ENCODE measurements at places on chromosomes 6 and 20.
A peak's percentile ranks its signal among the peaks of the same experiment; 100 is the strongest.

DNA sequence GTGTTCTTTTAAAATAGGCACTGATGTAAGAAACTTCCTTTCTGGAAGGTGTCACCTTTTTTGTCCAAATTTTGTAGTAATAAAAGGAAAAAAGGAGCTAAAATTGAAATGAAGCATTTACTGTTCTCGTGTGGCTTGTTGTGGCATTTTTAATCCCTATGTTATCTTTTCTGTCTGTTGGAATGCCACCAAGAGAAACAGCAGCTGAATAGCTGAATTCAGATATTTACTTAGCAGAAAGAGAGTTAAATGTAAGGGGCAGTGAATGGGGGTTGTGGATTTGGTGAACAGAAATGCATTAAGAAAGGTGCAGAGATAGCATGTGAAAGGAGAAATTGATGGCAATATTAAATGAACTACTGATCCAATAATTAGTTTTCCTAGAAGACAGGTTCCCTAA is 573.6 kb upstream of the EPHA7 start:
- DNase-seq: no peak

DNA sequence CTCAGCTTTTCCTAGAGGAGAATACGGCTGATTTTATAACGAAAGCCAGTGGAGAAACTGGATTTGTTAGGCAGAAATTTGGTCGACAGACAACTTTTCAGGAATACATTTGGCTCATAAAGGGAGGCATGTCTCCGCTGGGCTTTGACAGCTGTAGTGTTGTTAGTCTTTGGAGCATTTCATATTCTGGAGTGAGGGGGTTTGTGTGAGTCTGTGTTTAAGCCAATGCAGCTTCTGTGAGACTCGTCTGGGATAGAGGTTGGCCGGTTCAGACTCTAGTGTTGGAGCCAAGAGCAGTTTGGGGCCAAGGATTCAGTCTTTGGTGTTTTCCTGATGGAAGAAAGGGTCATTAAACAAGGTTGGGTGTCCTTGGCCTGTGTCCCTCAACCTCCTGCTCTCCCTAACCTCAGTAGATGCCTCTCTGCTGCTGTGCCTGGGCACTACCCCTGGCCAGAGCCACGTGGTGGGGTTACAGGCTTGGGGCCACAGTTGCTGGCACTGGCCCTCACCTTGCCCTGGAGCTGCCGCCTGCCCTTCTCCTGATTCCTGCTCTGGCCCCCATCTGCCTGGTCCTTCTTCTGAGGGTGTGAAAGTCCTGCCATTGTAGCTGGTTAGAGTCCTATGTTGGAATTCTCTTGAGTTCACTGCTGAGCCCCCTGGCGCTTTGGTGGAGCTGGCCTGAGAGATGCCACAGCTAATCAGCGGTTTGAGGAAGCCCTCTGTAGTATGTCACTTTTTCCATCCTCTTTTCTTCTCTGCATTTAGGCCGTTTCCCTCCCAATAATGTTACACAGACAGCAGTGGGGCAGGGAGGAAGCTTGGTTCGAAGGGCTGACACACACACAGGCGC is 6.9 kb downstream of the PTK7 start:
- DNase-seq: no peak

- no peak for DNase-seq
Measured at GRCh38 chr6:127483399-127484055, 24.3 kb upstream of the KIAA0408 start.

GRCh38 chr6:47729019-47729418 is 30.6 kb downstream of the ADGRF4 start:
- DNase-seq: no peak

DNA sequence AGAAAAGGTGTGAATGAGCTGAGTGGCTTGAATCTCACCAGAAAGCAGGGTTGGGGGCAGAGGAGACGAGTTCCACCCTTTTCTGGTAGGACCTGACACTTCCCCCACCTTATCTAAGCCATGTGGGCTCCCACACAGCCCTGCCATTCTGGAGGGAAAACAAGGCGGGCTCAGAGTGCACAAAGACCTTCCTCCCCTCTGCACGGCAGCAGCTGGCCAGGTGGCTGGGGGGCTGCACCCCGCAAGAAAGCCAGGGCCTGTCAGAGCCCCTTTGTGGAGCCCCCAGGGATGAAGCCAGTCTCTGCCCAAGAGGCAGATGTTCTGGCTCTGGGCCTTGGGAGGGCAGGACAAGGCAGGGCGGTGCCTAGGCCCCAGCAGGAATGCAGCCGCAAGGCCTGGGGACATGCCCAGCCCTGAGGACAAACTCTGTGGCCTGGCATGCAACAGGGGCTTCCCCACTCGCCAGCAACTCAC is 48.4 kb upstream of the DSN1 start:
- no peak for DNase-seq

DNA sequence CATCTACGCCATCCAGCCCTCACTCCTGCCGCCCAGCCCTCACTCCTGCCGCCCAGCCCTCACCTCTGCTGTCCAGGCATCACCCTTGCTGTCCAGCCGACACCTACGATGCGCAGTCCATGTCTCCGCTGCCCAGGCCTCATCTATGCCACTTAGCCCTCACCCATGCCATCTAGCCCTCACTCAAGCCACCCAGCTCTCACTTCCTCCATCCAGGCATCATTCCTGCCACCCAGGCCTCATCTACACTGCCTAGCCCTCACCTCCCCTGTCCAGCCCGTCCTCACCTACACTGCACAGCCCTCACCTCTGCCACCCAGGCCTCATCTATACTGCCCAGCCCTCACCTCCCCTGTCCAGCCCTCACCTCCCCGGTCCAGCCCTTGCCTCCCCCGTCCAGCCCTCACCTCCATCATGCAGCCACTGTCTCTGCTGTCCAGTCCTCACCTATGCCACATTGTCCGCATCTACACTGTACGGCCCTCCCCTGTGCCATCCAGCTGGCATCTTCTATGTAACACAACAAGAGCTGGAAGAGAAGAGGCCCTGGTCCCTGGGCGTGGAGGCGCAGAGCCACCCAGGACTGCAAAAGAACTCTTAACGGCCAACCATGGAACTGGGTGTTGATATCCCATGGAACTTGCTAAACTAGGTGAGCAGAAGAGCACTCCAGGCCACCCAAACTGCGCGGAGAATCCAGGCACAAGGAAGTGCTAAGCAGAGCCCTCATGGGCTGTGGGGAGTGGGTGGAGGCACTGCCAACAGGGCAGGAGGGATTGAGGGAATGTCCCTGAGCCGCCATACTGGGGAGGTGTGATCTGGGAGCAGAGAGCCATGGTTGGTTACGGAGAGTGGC is 31.0 kb downstream of the RNASET2 start:
- DNase-seq: peak; percentile 3

DNA sequence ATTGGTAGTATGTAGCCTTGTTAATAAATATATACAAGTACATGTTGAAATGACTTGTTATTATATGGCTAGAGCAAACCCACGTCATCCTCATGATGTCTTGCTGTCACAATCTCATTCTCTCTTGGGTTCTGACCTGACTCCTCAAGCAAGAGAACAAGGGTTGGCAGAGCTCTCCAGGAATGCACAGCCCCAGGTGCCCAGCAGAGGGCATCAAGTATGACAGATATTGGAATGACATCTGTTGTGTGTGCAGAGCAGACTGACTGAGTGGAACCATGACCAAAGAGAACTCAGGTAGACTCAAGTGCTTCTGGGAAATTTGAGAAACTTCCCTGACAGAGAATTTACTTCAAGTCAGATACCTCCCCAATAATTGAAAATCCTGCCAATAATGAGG is 90.6 kb downstream of the PAX1 start:
- DNase-seq: no peak

DNA sequence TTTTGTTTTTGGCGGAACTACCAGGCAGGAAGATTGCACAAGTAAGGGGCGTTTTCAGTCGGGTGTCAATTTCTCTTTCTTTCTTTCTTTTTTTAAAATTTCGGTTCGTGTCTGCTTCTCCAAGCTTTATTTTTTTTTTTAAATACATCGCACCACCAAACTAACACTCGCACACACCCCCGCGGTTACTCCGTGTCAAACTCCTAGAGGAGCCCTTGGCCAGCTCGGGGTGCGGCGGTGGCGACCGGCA is 338 bp downstream of the UTRN start:
- DNase-seq: peak; percentile 19

- DNase-seq: no peak
Measured at GRCh38 chr6:40320441-40320840, 266.7 kb downstream of the LRFN2 start.

DNA sequence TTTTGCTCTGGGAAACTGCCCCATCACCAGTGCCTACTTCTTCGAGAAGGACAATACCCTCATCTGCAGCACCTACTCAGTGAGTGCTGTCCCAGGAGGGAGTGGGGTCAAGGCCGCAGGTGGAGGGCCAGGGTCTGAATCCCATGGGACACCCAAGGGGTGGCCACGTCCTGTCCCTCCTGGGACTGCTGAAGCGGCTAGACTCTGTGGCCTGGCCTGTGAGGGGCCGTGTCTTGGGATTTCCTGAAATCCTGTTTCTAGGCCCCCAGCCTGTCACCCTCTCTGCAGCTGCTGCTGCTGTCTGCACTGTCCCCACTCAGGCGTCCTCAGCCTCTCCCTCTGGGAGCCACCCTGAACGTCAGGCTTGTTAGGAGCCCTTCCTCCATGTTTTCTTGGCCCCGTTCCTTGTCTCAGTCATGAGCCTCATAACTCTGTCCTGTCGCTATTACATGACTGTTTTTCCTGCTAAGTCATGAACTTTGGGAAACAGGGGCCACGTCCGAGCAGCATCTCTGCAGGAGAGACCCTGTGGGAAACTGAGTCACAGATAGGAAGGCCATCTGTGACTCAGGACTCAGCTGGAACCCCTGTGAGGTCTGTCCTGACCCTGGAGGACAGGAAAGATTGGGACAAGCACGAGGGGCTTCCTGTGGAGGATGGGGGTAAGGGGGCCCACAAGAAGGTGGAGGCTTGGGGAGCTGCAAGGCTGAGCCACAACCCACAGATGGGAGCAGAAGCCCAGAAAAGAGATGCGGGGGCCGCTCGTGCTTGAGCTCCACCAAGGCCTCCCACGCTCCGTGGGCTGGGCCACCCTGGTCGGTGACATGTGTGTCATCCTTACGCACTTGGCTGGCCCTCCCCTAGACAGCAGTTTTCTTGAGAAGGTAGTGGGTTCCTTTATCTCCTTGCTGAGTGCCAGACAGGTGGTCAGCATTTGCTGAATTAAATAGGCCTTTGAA is 49.9 kb downstream of the EFCAB8 start:
- peak; percentile 29 for DNase-seq

- DNase-seq: peak; percentile 58
Measured at GRCh38 chr6:105981002-105981887, 104.9 kb upstream of the PRDM1 start.

DNA sequence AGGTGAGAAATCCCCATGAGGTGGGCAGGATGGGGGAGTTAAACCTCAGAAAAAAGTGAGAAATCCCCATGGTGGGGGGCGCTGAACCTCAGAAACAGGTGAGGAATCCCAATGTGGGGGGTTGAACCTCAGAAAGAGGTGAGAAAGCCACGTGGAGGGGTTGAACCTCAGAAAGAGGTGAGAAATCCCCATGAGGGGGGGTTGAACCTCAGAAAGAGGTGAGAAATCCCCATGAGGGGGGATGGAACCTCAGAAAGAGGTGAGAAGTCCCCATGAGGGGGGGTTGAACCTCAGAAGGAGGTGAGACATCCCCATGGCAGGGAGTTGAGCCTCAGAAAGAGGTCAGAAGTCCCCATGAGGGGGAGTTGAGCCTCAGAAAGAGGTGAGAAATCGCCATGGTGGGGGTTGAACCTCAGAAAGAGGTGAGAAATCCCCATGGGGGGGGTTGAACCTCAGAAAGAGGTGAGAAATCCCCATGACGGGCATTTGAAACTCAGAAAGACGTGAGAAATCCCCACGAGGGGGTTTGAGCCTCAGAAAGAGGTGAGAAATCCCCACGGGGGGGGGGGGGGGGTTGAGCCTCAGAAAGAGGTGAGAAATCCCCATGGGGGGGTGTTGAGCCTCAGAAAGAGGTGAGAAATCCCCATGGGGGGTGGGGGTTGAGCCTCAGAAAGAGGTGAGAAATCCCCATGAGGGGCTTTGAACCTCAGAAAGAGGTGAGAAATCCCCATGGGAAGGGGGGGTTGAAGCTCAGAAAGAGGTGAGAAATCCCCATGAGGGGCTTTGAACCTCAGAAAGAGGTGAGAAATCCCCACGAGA is 14.3 kb upstream of the GOPC start:
- no peak for DNase-seq

DNA sequence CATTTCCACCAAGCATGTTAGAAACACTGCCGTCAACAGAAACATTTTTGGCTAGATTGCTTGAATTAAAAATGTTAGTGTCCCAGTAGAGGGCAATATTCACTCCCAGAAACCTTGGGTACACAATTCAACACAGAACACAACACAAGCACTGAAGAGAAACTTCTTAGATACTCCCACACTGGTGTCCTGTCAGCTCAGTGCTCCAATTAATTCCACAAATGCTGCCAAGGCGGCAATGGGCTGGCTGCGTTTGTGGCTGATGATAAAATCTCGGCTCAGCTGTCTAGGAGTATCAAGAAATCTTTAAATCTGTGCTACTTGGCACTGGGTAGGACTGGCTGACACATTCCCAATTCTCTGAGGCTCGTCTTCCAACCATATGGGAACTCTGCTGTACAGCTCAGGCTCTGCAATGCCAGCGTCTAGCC is 39.3 kb downstream of the BEND3 start:
- DNase-seq: no peak

DNA sequence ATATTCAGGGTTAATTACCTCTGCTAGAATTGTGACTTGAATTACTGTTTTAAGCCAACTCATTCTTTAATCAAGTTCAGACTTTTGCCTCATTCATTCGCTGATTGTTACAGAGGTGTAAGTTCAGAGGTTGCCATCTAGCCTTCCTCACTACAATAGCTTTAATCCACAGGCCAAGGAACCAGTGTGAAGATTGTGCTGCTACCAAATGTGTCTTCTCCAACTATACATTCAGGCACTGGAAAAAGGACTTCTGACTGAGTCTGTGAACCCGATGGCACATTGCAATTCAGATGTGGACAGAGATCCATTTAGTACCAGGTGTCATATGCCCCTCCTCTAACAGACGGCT is 111.2 kb upstream of the ADGRF1 start:
- no peak for DNase-seq

DNA sequence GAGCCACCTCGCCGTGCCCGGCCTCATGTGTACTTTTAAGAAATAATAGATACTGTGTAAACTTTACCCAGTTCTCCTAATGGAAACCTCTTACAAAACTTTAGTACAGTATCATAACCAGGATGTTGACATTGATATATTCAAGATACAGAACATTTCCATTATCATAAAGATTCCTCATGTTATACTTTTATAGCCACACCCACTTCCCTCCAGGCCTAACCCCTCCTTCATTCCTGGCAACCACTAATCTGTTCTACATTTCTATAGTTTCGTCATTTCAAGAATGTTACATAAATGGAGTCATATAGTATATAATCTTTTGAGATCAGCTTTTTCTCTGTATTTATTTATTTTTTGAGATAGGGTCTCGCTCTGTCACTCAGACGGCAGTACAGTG is 52.6 kb upstream of the SALL4 start:
- no peak for DNase-seq

DNA sequence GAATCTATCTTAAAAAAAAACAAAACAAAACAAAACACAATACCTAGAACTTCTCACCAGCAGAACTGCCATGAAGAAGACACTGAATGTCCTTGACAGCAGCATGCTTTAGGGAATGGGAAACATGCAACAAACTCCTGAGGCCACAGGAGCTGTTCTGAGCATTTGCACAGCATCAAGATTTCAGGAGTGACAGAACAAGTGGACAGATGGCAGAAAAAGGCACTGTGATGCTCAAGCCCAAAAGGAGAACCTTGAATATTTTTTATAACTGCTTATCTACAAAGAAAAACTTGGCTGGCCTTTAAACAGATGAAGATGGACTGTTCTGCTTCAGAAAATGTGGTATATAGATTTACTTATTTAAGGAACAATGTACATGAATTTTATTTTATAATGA is 158.9 kb downstream of the RALGAPA2 start:
- no peak for DNase-seq

- no peak for DNase-seq
Measured at GRCh38 chr20:37331060-37331857, 14.7 kb upstream of the SRC start.
